Activated CD4-positive, alpha-beta T cell treated with anti-CD3 and anti-CD28 coated beads, Interleukin-2, amount 50 U/mL, for 1 hour (primary cell): ENCODE measurements at places on chromosomes 3 and 15.

DNA sequence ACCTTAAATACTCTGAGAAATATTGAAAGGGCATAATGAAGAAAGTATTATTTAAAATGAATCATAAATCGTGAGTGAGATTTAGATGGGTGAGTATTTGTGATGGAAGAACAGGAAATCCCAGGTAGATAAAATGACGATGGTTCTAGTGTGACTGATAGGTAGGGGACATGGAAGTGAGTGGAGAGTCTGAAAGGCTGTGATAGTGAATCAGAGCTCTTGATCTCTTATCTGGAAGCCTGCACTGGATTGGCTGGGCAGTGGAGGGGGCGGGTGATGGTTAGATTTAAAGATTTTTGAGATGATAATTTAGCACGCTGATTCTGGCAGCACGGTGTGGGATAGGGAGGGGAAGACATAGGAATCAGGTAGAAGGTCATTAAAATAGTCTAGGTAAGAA is 20.1 kb downstream of the HGD start:
- no peak for DNase-seq

DNA sequence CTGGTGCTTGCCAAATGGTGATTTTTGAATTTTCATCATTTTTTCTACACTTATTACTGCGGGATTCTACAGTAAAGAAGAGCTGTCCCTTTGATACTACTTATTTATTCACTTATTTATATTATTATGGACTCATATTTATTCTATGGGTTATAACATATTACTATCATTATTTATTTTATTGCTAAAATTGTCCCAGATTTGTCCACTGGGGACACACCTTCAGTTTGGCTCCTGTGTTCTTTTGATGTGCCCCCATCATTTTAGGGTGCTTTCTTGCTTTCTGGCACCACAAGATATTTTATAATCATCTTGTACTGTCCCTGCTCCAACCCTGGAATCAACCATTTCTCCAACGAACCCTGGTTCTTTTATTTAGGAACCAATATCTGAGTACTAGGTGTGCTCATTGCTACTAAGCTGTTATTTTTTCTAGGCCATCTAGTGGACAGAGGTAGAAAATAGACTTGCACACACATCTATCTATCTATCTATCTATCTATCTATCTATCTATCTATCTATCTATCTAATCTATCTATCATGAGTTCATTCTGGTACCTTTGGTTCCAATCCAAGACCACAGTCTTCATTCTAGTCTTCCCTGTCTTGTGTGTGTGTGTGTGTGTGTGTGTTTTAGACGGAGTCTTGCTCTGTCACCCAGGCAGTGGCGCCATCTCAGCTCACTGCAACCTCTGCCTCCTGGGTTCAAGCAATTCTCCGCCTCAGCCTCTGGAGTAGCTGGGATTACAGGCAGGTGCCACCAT is 16.0 kb downstream of the SLC22A14 start:
- no peak for DNase-seq

DNA sequence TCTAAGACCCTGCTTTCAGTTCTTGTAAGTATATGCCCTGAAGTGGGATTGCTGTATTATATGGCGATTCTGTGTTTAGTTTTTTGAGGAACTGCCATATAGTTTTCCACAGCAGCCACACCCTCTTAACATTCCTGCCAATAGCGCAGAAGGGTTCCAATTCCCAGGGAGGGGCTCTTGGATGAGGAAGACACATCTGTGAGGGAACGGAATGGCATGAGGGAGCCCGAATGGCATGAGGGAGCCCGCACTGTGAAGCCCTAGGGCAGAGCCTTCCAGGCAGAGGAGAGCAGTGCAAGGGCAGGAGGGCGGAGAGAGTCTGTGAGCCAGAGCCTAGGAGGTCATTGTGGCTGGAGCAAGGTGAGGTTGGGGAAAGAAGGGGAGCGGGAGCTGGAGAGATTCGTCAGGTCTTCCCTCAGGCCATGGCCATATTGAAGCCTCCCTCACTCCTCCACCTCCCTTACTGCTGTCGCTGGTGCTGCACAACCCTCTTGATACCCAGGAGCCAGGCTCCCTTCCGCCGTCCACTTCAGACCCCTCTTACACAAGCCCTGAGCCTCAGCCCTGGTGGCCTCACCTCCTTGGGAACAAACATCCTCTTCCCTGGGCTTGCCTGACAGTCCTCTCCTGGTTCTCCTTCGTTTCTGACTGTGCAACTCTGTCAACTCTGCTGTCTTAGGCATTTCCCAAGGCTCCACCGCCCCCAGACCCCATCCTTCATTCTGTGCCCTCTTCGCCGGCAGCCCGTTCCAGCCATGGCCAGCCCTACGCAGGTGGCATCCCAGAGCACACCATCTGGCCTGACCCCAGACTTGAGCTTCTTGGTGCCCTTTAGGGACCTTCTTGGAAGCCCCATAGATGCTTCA is 51.4 kb downstream of the FGD5 start:
- DNase-seq = no peak

- no peak for DNase-seq
Observed at GRCh38 chr15:83694536-83694935, 40.6 kb downstream of the ADAMTSL3 start.

- no peak for DNase-seq
Observed at GRCh38 chr3:188088948-188089685, 64.8 kb upstream of the LPP start.

- no peak for DNase-seq
Observed at GRCh38 chr3:18423401-18424212, 1.5 kb downstream of the SATB1 start.

DNA sequence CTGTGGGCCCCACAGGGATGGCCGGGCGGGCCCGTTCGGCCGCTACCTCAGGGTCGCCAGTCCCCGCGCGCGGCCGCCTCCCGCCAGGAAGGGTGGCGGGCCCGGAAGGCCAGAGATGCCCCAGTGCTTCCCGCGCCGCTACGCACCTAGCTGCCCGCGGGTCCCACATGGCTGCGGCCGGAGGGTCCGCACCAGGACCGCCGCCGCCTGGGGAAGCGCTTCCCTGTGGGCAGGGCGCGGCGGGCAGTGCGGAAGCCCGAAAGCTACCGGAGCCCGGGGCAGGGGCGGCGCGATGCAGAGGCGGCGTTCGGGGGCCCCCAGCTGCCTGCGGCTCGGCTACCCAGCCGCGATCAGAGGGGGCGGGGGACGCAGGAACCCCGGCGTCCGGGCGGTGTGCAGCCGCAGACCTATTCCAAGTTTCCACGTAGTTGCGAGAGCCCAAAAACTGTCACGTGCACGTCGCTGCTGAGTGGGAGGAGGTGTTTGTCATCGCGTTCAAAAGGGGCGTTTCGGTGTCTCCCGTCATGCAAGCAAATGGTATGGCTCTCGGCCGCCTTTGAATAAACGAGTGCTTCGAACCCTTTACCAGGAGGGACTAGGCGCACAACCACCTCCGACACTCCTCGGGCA is at the start of gene TRANK1:
TSS of gene TRANK1 (minus strand) at position 414 of the 630 bp plus-strand sequence. CDS start at position 169, 245 bp downstream.
- peak; percentile 78 for DNase-seq

DNA sequence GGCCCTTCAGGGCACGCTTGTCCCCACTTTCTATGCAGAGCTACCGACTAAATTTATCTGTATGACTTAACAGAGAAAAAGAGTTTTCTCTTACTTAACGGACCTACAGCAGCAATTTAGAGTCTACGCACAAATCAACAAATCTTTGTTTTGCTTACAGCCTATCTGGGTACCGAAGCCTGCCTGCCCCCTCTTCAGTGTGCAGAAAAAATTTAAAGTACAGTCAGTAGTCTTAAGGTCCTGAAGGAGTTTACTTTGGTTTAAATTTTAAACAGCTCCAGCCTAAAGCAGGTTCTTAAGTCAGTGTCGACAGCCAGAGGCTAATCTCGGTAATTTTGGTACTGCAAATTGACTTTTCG is 570 bp downstream of the SACM1L start:
- DNase-seq = no peak

GRCh38 chr15:78212546-78213424 is 21.6 kb downstream of the ACSBG1 start:
- DNase-seq = no peak

DNA sequence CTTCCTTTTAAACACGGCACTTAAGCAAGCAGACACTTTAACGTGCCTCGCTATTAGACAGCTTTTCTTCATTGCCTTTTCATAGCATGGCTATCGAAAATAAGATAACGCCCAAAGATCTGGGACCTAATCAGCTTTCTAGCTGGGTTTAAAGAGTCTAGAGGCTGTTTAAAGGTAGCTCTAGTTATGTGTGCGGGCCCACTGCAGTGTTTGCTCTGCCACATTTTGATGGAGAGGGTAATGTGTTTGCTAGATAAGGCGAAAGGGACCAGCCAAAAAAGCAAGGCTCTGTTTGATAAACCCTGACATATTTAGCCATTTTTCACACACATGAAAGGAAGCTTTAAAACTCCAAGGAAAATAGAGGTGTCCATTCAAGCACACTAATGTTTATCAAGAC is 91.6 kb downstream of the NR2F2 start:
- DNase-seq = no peak

DNA sequence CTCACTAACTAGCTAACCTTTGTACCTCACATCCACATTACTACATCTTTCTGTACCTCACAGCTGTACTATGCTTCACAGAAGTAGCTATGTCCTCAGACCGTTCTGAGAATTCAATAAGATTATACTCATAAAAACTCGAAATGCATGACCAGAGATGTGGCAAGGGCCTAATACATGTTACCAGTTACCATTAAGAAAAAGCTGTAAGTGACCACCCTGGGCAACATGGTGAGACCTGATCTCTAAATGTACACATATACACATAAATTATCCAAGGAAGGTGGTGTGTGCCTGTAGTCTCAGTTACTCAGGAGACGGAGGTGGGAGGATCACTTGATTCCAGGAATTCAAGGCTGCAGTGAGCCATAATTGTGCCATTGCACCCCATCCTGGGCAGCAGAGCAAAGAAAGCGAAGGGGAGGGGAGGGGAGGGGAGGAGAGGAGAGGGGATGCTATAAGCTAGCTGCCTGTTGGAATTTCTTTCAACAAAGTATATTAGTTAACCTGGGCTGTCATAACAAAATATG is 482.6 kb upstream of the ZNF717 start:
- DNase-seq = no peak

DNA sequence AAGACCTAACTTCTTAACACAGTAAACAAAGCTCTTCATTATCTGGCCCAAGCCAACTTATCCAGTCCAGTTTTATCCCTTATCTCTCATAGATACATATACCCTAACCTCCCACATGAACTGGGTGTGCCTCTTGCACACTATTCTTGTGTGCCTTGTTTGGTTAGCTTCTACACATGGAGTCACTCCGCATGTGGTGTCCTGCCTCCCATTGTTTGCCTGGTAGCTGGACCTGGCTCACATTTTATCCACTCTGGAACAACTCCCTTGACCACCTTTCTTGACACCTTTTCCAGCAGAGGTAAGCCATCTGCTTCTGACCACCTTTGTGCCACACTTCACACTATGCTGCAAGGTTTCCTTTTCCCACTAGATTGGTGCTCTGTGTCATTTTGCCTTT is 15.2 kb downstream of the TIPARP start:
- no peak for DNase-seq

DNA sequence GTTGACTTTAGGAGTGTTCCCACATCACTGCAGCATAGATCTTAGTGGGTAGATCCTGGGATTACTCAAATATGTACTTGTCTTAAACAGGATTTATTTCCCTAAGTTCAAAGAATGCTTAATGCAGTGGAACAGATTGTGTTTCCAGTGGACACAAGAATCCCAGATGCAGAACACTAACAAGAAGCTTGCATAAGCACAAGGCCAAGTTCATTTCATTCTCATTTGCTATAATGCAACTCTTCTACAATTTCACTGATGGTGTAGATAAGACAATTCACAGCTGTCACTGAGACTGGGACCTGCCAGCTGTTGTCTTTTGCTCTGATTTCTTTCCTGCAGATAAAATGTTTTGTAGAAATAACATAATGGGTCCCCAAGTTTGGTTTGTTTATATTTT is 225.6 kb downstream of the NFKBIZ start:
- DNase-seq = no peak

GRCh38 chr3:54827056-54827687 is 100.7 kb downstream of the LRTM1 start:
- DNase-seq = no peak

- no peak for DNase-seq
Observed at GRCh38 chr3:54137311-54137710, 15.0 kb downstream of the CACNA2D3 start.

DNA sequence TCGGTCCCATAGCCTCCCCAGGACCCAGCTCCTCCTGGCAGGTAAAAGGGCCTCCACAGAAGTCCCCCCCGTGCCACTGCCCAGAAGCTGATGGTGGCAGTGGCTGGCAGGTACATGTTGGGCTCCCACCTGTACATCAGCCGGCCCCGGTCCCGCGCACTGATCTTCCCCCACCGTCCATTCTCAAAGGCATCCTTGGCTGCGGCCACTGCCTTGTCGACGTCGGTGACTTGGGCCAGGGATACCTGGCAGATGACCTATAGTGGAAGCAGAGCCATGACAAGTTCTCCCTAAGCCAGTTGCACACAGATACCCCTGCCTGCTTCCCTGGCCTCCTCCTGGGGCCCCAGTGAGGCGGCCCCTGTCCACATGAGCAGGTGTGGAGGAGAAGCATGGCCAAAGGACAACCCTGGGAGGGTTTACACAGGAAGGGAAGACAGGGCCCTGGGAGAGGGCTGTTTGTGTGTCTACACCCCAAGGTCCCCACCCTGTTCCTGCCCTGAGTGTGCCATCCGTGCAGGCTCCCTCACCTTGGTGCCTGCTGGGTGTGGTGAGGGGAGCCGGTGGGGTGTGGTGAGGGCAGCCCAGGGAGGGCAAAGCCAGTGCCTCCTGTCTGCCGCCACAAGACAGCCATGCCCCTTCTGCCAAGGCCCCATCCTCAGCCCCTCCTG is 44.8 kb downstream of the ALDH1L1 start:
- no peak for DNase-seq

DNA sequence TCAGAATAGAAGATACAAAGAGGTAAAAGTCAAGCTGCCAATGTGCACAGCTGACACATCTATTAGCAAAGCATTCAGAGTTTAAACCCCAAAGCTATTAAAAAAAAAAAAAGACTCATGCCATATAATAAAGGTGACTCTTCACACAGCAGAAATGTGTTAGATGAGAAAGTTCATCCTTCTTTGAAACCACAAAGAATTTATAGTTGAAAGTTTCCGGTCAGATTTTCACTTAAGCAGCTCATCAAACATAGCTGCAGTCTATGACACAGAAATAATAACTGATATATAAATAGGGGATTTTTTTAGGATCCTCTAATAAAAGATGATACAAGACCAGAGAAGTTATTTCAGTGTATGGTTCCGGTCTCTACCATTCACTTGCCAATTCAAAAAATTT is 76.6 kb downstream of the WWTR1 start:
- no peak for DNase-seq
